Activated naive CD4-positive, alpha-beta T cell treated with anti-CD3 and anti-CD28 coated beads for 36 hours (primary cell): ENCODE measurements at places on chromosomes 12 and 14.

- peak; percentile 48 for DNase-seq
Measured at GRCh38 chr12:94560431-94561221, 89.7 kb downstream of the TMCC3 start.

GRCh38 chr12:41123871-41124270 lies 64.2 kb upstream of the PDZRN4 start:
- DNase-seq, result no peak

- no peak for DNase-seq
Measured at GRCh38 chr14:68806526-68807147, 13.8 kb upstream of the ZFP36L1 start.

GRCh38 chr14:20794644-20795369 lies 7.8 kb downstream of the RNASE1 start:
- no peak for DNase-seq

GRCh38 chr14:88189417-88190191 lies 133.5 kb downstream of the KCNK10 start:
- peak; percentile 82 for DNase-seq

GRCh38 chr12:111448266-111448830 lies 42.6 kb downstream of the SH2B3 start:
- no peak for DNase-seq

GRCh38 chr14:78633752-78634151 lies 463.6 kb downstream of the NRXN3 start:
- DNase-seq, result no peak

- DNase-seq, result peak; percentile 52
Measured at GRCh38 chr14:20657216-20658211, 16.0 kb upstream of the OR6S1 start.

- DNase-seq, result peak; percentile 39
Measured at GRCh38 chr12:27824126-27824842, 44.2 kb upstream of the MANSC4 start.

DNA sequence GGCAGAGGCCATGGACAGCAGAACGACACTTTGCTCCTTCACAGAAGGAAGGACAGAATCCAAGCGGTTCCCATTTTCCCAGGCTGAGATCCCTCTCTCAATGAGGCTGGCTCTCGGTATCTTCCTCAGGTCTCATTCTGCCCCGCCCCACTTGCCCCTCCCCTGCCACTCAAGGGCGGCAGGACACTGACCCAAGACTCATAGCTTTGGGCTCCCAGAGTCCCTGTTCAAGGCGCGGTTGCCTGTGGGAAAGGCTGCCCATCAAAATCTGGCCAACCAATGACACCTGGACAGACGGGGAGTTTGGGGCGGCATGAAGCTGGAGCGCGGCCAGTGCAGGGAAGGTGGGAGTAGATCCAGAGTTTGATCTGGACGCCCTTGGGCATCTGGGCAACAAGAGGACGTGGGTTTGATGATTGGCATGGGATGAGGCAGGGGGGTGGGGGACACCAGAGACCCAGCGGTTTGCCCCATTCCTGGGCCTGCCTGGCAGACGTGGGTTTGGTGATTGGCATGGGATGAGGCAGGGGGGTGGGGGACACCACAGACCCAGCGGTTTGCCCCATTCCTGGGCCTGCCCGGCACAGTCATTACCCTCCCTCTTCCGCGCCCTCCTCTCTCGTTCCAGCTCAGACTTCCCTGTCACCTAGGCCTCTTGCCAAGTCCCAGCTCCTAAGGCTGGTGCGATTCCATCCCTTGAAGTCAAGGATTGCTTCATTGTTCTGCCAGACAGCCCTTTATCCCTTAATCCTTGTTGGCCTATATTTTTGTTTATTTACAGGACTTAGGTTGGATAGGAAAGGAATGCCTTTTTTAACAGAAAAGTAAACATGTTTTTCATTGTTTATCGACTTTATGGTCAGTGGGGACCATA lies 92.1 kb downstream of the NINJ2 start:
- DNase-seq, result no peak

GRCh38 chr14:58444627-58445026 lies 17.1 kb downstream of the KIAA0586 start:
- no peak for DNase-seq

GRCh38 chr12:78018171-78018910 lies 187.6 kb downstream of the NAV3 start:
- no peak for DNase-seq

GRCh38 chr12:113190761-113191160 lies 5.2 kb downstream of the RITA1 start:
- DNase-seq, result no peak

- no peak for DNase-seq
Measured at GRCh38 chr14:51453869-51454268, 197.8 kb upstream of the FRMD6 start.

GRCh38 chr14:22923746-22924145 lies 4.8 kb upstream of the RBM23 start:
- no peak for DNase-seq

- no peak for DNase-seq
Measured at GRCh38 chr14:69084023-69084422, 68.9 kb downstream of the DCAF5 start.

DNA sequence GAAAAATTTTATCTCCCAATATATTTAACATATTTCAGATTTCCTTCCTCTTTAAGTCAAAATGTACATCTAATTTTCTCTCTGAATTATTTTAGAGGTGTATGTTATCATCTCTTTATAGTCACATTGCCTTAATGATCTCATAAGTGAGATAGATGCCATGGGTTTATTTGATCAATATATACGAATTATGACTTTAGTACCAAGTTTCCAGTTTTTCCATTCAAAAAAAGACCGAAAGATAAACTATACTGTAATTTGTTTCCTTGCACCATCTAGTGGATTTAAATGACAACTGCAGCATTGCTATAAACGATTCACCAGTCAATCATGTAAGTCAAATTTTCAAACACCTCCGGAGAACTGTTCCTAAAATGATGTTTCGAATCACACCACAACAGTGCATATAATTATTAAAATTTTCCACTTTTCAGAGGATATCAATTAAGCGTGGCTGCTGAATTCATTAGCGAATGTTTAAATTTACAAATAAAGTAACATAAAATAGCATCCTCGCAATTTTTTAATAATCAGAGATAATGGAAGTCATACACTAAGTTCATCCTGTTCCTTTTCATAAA lies 419 bp upstream of the ATXN7L3B start:
- DNase-seq, result no peak
